ENCODE measurements at places on chromosomes 5 and 9.

GRCh38 chr9:26219961-26220360, 541.7 kb upstream of the TUSC1 start:
- DNase-seq: no peak

GRCh38 chr5:7789567-7789966, 61.4 kb downstream of the CFAP90 start:
- no peak for DNase-seq

- DNase-seq: no peak
Observed at GRCh38 chr9:38079461-38080031, 10.5 kb upstream of the SHB start.

GRCh38 chr9:4237748-4238511, 61.9 kb downstream of the GLIS3 start:
- DNase-seq: no peak

GRCh38 chr5:137441476-137441875, 57.6 kb downstream of the SPOCK1 start:
- DNase-seq: no peak

All from C1 segment of cervical spinal cord (tissue), 14 donors.